ENCODE measurements at places on chromosomes 5 and 9.

DNA sequence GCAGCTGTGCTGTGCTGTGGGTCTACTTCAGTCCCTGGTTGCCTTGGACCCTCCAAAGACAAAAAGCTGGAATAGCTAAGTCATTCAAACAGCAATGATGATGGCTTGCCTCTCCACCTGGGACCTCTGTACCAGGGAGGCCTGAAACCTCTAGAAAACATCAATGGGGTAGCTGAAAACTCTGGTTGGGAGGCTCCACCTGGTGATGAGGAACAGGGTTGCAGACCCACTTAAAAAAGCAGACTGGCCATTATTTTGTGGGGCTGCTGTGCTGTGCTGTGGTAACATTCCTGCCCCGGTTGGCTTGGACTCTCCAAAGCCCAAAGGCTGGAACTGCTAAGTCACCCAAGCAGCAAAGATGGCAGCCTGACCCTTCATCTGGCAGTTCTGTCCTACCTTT, 839.3 kb upstream of the ARRDC3 start:
- no peak for DNase-seq

GRCh38 chr5:135850231-135850630, 15.8 kb downstream of the SLC25A48 start:
- no peak for DNase-seq

GRCh38 chr5:154394307-154394706, 51.5 kb upstream of the SAP30L start:
- no peak for DNase-seq

GRCh38 chr5:24331531-24331930, 313.2 kb downstream of the CDH10 start:
- no peak for DNase-seq

DNA sequence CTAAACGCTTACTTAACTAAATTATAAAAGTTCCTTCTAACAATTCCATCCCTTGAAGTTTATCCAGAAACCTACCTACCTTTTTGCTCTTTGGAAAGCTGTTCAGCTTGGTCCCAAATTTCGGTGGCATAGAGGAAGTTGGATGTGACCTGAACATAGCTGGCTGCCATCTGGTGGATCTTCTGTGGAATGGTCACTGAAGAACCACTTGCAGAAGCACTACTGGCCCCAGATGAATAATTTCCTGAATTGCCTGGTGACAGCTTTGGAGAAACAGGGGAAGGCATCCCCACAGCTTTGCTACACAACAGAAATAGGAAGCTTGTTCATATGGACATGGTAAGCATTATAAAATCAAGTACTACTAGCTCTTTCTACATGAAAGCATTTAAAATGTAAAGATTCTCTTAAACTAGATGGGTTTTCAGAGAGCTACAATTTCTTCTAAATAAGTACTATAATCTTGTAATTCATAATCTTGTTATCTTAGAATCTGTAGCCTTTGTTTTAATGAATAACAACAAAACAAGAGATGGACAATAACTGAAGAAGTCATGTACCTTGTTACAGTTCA, 9.9 kb downstream of the LEAP2 start:
- DNase-seq = no peak
